Left renal cortex interstitium (tissue), 4 donors: ENCODE measurements at places on chromosomes 5 and 9.

GRCh38 chr9:14438232-14439021, 124.5 kb upstream of the NFIB start:
- DNase-seq: no peak

- DNase-seq: no peak
Measured at GRCh38 chr5:14429101-14430050, 152.2 kb upstream of the OTULINL start.

DNA sequence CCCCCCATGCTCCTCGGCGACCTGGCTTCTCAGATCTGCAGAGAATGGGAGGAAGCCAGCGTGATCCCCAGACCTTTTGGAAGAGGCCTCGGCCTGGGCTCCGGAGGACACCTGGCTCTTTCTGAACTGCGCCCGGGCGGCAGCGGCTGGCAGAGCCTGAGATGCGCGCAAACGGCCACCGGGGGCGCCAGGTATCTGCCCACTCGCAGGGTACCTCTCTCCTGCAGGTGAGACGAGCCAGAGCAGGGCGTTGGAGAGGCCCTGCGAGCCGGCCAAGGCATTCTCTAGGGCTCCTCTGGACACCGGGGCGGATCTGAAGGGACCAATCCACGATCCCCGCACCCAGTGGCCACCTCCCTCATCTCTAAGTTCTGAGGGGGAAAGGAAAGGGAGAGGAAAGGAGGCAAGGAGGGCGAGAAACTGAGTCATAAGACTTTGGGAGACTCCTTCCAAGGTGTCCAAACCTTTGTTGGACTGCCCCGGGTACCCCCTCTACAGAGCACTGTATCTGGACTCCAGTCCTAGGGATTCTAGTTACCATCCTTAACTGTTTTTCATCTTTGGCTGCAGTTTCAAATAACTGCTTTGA, 55.0 kb upstream of the SLC46A2 start:
- DNase-seq: no peak

DNA sequence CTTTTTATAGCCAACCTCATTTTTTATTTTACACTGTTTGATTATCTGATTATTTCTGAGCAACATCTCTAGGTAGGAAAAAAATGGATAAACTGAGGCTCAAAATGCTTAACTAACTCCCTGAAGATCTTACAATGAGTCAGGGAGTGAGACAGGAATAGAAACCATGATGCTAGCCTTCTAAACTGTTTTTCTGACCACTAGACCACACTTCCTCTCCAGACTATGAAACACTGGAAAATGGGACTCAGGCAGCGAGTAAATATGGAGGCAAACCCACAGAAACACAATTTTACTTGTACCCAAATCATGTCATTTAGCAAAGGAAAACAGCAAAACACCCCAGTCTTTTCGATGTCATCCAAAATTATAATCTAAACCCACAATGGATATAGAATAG, 129.9 kb upstream of the ANKH start:
- DNase-seq: no peak

DNA sequence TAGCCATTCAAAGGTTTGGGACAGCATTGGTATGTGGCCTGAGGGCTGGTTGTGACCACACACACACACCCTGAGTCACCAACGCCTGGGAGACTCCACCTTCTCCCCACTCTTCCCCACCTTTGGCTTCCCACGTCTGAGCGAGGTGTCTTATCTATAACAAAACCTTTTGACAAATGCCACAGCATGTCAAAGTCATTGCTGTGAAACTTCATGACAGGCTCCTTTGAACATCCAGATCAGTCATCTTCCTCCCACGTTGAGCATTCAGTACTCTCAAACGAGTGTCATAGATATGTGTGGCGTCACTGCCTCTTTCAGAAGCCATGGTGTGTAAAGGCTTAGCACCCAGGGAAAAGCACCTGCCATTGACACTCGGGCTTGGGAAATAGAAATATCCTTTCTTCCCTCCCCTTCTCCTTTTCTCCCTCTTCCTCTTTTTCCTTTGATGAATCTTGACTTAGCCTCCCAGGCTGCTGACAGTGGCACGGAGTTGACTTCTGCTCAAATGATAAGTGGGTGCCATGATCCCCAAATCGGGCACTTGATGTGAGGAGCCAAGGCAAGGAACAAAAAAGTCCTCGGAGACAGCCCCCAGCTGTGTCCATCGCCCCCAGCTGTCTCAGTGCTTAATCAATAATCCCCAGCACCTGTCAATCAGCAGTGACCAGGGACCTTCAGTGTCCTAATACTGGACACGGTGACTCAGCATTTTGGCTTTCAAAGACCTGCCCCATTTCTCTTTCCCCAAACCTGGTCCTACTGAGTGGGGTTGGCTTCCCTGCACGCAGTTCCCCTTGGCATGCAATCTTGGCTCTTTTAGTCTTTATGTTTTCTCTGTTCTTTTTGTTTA, 114.8 kb downstream of the FGF18 start:
- no peak for DNase-seq

- DNase-seq: no peak
Measured at GRCh38 chr9:32884482-32884881, 101.1 kb downstream of the TMEM215 start.

DNA sequence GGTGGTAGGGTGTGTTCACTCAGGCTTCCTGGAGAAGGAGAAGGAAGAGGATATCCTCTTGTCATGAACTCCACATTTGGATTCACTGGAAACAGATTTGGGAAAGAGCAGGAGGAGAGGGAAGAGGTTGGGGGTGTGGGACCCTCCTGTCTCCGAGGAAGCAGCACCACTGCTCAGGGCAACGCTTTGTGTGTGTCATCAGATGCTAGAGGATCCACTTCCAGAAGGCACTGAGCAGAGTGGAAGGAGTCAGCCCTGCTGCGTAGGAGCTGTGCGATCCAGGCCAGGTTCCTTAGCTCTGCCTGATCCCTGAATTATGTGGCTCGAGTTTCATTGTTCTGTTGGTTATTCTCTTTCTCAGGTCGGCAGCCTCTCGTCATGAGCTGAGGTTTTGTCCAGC, 37.3 kb upstream of the TJP2 start:
- peak; percentile 16 for DNase-seq

DNA sequence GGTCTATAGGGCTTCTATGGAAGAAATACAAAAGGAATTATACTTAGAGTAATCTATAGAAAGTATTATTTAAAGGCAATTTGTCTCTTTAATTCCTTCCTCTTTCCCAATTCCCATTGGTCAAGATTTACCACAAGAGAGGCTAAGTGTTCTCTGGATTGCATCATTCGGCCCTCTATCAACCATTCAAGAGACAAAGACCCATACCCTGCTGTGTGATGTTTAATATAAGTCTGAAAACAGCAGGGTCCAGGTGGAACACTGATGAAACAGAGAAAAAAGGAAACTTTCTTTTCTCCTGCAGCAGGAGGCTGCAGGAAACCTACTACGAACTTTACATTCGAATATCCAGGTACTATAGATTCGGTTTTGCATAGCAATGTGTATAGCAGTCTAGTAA, 323.4 kb downstream of the CHSY3 start:
- no peak for DNase-seq
